ENCODE measurements at places on chromosomes 1 and 21.

- no peak for DNase-seq
These were observed 7.5 kb upstream of the LAPTM5 start for GRCh38 chr1:30764939-30765555.

DNA sequence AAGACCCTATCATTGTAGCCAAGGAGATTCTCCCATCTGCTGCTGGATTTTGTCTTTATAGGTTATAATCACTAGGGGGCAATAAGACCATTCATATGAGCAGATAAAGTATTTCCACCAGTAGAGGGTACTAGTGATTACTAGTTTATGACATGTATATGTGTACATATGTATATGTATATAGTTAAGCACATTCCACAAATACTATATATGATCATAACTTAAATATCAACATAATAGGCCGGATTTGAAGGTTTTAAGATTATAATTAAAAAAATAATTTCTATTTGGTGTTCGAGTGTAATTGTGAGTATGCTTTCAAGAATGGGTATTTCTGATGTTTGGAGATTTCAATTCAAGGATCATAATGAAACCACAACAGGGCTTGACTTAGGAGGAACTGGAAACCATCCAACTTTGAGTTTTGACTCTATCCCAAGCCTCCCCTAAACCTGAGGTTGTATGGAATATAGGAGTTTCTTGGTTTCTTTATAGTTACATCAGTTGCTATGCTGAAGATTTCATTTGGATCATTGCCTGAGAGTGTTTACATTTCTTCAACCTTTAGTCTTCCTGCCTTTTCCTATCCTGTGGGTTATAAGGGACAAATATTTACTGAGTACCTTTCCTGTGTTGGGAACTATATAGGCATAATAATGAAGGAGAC is 16.9 kb downstream of the TCEANC2 start:
- DNase-seq: peak; percentile 60

- no peak for DNase-seq
These were observed 52.7 kb downstream of the AGPAT3 start for GRCh38 chr21:43917515-43918384.

DNA sequence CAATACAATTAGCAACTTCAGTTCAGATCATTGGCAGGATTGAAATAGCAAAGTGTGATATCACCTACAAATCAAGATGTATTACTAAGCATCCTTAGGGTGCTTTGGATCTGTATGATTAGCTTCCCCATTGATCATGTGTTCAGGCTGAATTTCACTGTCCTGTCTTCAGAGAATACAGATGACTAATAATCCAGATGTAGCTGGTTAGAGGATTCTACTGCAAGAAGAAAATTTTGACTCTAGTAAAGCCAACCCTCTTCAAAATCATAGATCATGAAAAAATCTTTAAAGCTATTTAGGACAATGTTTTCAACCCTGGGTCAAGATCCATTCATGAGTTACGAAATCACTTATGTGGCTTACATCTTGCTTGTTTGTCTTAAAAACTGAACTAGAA is 184.4 kb downstream of the PTGER3 start:
- no peak for DNase-seq

DNA sequence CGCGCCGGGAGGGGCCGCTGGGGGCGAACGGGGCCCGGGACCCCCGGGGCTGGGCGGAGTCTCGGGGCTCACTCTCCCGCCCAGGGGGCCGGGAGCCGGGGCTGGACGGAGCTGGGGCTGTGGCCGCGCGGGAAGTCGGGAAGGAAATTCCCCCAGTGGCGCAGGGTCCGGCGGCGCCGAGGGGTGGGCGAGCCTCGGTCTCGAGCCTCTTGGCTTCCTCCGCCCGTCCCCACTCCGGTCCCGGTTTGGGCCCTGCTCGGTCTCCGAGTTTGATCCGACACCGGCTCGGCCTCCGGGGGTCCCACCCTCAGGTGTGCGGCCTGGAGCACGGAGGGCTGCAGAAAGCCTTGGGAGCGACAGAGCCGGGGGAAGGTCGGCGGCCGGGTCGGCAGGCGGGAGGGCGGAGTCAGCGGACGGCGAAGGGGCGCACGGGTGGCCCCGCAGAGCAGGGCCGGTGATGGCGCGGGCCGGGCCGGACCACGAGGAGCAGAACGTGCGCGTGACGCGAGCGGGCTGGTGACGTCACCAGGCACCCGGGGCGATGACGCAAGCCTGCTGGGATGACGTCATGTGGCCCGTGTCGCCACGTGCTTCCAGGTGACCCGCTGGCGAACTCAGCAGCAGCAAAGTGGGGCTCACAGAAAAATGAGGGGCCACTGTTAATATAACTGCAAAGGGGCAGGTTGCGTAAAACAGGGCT is 610 bp upstream of the HES4 start:
- DNase-seq: peak; percentile 61

- no peak for DNase-seq
These were observed 18.2 kb downstream of the CNTN2 start for GRCh38 chr1:205061227-205061626.

GRCh38 chr1:236507022-236507700 is 16.6 kb upstream of the LGALS8 start:
- DNase-seq: peak; percentile 22

DNA sequence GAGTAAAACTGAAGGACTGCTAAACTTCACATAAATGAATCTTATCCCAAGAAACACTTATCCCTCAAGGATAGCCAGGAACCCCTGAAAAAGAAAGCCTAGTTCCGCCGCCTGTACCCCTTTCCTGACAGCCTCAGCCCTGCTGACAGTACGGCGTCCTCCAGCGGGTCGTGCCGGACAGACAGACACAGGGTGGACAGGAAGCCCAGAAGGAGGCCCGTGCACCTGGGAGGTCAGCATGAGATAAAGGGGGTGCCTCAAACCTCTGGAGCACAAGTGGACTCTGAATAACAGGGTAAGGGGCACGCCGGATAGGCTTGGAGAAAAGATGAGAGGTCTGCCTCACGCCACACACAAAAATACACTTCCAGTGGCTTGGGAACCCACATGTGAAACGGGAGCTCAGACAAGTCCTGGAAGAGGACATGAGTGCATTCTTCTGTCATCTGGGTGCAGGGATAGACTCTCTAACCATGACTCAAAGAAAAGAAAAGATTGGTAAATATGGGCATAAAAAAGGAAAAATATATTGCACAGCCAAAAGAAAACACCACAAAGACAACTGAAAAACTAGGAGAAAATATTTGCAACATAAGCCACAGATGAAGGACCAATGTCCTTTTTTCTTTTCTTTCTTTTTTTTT is 17.3 kb upstream of the ADARB1 start:
- DNase-seq: no peak

DNA sequence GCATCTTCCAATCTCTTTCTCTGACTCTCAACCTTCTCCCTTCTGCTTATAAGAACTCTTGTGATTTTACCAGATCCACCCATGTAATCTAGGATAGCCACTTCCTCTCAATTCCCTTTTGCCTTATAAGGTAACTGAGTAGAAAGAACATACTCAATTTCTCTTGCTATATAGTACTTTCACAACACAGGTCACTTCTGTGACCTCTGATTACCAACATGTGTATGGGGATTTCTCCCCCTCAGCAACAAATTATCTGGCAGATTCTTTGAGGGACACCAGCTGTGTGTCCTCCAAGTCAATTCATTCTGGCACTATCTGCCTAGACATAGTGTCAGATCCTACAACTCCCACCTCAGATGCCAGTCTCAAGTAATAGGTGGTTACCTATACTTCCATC is 62.5 kb downstream of the IL23R start:
- no peak for DNase-seq

- DNase-seq: no peak
These were observed 83.9 kb downstream of the USP24 start for GRCh38 chr1:55131218-55131617.

GRCh38 chr1:1950940-1951339 is 31.9 kb upstream of the TMEM52 start:
- no peak for DNase-seq

DNA sequence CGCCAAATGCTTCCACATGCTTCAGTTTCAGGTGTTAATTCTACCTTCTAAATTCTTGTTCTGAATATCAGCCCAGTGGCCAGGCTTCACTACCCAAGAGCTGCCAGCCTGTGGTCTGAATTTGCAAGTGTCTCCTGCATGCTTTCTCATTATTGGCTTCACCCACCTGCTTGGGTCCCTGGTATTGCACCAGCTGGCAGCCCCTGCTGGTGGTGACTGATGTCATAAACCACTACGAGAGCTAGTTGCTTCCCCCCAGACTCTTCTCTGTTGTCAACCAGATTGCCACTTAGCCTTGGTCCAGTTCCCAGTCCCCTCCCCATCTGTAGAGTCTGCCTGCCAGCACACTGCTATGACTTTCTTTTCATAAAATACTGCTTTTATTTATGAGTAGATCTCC is 197.7 kb upstream of the DUSP10 start:
- no peak for DNase-seq

GRCh38 chr1:112583366-112583765 is 35.6 kb downstream of the ST7L start:
- no peak for DNase-seq

GRCh38 chr1:235642943-235643371 is 6.6 kb downstream of the GNG4 start:
- DNase-seq: no peak

DNA sequence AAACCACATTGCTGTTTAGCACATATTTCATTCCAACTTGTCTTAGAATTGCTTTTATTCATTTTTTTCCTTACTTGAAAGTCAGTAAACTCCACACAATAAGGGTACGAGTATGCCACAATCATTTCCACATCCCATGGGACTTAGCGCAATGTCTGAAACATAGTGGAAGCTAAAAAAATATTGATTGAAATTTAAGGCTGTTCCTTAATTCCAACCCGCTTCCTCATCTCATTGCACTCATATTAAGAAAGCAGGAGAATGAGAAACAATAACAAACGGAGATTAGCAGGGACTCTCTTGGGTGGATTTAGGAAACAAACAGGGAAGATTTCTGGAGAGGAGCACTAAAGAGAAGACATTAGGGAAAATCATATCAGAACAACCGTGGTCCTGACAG is 39.3 kb upstream of the RGS4 start:
- DNase-seq: no peak

DNA sequence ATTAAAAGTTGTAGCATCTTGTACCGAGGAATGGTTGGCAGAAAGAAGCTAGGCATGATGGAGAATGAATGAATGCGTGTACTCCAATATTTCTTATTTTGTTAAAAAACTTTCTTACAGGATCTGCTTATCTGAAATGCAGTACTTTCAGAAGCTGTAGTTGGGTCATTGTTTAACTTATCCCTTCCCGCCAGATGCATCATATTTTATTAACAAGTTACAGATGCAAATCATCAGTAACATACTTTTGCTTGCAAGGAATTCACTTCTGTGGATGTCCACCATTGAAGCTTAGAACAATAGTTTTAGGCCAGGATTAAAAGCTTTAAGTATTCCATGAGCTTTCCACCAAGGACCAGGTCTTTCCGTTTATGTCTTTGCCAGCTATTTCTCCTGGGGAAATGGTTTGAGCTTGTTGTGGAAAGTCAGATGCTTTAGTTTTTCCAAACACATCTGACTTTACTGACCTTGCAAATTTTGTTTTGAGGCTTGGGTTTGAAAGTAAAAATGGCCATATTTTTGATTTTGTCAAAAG is 65.4 kb downstream of the PATJ start:
- no peak for DNase-seq

GRCh38 chr1:40621821-40622450 is 43.5 kb downstream of the RIMS3 start:
- DNase-seq: no peak

DNA sequence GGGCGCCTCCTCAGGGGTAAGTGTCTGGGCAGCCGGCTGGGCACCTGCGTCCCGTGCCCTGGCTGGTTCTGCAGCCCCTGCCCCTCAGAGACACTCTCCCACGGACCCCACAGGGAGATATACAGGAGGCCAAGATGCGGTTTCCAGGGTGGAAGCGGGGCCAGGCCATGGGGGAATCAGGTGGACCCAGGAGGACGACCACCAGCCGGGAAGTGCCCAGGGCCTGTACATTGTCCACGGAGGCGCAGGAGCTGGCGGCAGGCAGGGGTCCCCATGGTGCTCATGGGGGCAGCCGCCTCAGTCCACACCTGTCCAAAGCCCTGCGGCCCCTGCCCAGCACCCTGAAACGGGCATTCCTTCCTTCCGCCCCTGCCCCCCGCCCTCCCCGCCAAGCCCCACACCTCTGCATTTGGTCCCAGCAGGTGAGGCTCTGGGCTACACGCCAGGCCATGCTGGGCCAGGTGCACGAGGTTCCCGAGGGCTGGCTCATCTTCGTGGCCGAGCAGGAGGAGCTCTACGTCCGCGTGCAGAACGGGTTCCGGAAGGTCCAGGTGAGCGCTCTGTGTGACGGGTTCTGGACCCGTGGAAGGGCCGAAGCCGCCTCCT is 36.7 kb downstream of the SLC19A1 start:
- no peak for DNase-seq

DNA sequence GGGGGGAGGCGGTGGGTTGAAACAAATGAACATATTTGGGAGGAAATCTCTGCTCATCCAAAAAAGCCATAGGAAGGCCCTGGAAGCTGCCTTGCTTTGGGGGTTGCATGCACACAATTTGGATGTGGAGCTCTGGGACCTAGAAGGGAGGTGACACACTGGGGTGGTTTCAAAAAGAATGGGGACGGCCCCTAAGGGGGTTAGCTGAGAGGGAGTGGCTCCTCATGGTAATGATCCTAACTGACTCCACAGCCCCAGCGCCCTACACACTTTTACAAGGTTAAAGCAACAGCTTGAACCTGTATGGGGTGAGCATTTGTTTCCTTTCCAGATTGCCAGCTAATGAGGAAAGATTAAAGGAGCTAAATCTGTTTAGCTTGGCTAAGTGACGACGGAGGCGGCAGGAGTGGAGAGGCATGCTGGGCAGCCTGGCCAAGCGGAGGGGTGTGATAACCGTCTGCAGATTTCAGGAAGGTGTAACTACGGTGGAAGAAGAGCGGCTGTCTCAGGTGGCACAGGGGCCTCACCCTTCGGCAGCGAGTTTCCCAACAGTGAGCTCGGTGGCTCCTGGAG is 107.3 kb downstream of the RNF220 start:
- DNase-seq: no peak

- no peak for DNase-seq
These were observed 38.5 kb upstream of the SGIP1 start for GRCh38 chr1:66495495-66495894.

DNA sequence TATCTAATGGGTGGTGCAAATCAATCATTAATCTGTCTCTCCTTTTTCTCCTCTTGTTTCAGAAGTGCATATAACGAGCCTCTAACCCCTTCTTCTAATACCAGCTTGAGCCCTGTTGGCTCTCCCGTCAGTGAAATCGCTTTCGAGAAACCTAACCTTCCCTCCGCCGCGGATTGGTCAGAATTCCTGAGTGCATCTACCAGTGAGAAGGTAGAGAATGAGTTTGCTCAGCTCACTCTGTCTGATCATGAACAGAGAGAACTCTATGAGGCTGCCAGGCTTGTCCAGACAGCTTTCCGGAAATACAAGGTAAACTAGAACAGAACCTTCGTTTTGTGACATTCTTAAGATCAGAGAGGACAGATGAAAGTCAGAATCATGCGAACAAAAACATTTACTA is 25.3 kb upstream of the VAMP3 start:
- DNase-seq: no peak
